Stimulated activated naive CD4-positive, alpha-beta T cell (primary cell): ENCODE measurements at places on chromosomes 1 and 21.

DNA sequence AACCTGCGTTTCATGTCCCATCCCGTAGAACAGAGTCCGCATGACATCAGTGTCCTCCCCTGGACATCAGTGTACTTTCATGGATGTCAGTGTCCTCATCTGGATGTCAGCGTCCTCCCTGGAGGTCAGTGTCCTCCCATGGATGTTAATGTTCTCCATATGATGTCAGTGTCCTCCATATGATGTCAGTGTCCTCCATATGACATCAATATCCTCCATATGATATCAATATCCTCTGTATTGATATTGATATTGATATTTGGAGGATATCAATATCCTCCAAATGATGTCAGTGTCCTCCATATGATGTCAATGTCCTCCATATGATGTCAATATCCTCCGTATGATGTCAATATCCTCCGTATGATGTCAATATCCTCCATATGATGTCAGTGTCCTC is 284.9 kb downstream of the AJAP1 start:
- DNase-seq, result no peak

GRCh38 chr1:248906753-248907661 is 972 bp downstream of the PGBD2 start:
- no peak for DNase-seq

GRCh38 chr1:29289493-29289892 is 53.2 kb downstream of the PTPRU start:
- DNase-seq, result no peak

DNA sequence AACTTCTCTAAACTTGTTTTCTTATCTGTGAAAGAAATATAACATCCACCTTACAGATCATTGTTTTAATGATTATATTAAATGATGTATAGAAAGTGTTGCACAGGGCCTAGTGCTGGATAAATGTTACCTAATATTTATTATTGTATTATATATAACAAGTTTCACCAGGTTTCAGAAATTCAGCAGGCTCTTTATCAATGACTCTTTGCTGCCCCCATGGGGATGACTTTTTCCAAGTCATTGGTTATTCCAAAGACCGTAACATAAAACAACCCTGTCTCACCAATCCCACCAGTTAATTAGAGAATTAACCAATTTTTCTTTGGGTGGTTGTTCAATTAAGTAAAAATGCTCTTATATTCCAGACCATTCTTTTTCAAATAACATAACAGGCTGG is 7.3 kb upstream of the DEDD start:
- DNase-seq, result no peak

- no peak for DNase-seq
These were observed 61.8 kb downstream of the HIVEP3 start for GRCh38 chr1:41856944-41857285.
